ENCODE measurements at places on chromosomes 11 and 22.

GRCh38 chr11:61532134-61533038 lies 23.8 kb downstream of the LRRC10B start:
- DNase-seq, result peak; percentile 88

DNA sequence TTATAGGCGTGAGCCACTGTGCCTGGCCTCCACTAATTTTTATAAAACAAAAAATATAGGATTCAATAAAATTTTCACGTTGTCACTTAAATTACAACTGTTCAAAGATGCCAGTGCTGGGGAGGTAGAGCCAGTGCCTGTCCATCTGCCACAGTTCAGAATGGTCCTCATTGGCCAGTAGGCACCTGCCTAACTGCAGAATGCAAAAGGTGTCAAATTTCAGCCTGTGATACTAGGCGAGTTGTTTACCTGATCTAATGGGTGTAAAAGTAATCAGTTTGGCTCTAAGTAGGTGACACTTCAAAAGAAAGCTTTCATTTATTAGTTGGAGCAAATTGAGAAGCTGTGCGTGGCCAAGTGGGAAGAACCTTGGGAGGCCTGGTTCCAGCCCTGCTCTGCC lies 2.4 kb downstream of the SMARCB1 start:
- no peak for DNase-seq

GRCh38 chr11:66912911-66913310 lies 45.3 kb downstream of the PC start:
- DNase-seq, result no peak

DNA sequence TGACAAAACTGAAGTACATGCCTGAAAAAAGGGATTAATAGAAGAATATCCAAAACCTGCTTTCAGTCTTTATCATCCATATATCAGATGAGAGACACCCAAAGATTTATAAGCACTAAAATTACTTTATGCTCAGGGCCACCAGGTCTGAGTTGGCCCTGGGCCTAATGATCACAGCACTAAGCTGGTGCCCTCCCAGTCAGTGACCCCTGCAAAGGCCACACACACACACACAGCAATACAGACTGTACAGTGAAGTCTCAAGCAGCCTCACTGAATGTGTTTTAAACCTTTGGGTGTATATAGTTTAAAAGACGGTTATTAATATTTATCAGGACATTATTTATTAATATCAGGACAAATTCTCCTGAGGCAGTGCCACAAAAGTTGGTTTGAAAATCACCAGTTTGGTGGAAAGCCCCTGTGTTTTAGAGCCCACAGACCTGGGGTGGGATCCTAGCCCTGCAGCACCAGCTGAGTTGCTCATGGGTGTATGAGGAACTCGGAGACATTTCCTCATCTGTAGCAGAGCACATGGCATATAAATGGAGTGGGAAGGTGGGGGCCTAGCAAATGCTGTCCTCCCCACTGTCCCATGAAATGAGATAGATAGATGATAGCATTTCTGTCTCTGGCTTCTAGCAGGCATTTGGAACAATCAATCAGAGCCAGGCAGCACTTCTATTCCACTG lies 48.4 kb upstream of the HORMAD2 start:
- DNase-seq, result no peak

DNA sequence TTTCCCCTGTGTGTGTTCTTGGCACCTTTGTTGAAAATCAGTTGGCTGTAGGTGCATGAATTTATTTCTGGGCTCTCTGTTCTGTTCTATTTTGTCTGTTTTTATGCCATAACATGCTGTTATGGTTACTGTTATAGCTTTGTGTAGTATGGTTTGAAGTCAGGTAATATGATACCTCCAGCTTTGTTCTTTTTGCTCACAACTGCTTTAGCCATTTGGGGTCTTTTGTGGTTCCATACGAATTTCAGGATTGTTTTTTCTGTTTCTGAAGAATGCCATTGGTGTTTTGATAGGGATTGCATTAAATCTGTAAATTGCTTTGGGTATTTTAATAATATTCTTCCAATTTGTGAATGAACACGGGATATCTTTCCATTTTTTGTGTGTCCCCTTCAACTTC lies 4.7 kb downstream of the PEX26 start:
- DNase-seq, result no peak

DNA sequence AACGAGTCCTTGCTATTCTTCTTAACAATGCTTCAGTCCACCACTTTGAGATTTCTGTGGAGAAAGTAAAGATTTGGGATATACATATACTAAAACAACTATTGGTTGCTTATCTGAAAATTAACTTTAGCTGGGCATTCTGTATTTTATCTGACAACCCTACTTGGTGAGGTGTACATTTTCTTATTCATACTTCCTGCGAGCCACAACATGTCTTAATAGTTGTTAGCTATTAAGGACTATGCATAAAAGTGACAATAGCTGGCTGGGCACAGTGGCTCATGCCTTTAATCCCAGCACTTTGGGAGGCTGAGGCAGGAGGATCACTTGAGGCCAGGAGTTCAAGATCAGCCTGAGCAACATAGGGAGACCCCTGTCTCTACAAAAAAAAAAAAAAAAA lies 28.0 kb upstream of the TMA7B start:
- no peak for DNase-seq

DNA sequence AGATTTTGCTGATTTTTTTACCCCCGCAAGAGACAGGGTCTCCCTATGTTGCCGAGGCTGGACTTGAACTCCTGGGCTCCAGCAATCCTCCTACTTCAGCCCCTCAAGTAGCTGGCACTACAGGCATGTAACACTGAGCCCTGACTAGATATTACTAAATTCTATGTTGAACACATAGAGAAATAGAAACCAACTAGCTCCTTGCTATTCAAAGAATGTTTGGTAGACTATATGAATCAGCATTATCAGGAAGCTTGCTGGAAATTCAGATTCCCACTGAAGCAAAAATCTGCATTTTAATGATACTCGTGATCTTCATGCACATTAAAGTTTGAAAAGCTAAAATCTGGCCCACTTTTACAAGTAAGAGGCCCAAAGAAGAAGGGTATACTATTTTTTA lies 11.9 kb downstream of the TMEM41B start:
- DNase-seq, result no peak

DNA sequence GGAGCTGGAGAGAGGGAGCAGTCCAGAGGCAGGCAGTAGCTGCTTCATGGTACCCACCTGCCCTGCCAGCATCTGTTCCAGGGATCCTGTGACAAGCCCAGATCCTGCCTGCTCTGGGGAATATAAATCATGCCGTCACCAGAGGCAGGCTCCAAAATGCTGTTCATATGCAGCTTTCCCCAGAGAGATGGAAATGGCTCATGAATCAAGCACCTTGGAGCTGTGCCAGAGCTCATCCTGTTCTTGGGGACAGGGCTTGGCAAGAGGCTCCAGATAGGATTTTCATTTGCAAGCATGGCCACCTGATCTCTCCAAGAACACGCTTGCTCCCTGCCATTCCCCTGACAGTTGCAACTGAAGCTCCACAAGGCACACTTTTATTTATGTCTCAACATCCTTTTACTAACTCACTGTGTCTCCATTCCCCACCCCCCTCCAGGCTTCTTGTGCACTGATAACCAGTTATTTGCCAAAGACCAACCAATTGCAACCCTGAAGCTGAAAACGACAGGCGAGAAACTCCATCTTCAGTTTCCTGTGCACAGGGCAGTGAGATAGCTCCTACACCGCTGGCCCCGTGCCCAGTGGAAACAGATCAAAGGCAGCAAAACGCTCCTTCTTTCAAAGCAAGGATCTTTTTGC lies 115.8 kb upstream of the PITPNB start:
- no peak for DNase-seq

- DNase-seq, result no peak
These were observed 1.5 kb downstream of the CCDC90B start for GRCh38 chr11:83284501-83285150.

DNA sequence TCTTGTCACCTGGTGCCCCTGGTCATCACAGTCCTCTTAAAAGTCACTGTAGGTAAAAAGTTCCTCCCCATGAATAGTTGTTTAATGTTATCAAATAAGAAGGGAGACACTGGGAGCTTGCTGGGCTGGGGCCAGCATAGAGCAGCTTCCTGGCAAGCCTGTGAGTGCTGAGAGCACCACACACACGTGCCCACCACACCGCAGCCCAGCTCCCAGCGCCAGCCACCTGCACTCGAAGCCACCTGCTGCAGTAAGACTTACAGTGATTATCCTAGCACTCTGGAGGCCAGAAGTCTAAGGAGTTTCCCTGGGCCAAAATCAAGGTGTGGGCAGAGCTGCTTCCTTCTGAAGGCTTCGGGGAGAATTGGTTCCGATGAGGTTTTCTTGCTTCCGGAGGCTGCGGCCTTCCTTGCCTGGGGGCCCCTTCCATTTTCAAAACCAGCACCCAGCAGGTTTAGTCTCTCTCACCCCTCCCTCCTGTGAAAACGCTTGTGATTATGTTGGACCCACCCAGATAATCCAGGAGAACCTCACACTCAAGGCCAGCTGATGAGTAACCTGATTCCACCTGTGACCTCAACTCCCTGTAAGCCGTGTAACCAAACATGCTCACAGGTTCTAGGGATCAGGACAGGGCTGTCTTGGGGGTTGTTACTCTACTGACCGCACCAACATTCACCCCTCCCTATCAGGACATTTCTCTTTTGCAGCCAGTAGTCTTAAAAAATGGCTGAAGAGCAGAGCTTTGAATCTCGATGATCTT lies 687.2 kb downstream of the TBC1D22A start:
- peak; percentile 4 for DNase-seq

- DNase-seq, result no peak
These were observed 50.3 kb downstream of the CHRDL2 start for GRCh38 chr11:74680703-74681531.

DNA sequence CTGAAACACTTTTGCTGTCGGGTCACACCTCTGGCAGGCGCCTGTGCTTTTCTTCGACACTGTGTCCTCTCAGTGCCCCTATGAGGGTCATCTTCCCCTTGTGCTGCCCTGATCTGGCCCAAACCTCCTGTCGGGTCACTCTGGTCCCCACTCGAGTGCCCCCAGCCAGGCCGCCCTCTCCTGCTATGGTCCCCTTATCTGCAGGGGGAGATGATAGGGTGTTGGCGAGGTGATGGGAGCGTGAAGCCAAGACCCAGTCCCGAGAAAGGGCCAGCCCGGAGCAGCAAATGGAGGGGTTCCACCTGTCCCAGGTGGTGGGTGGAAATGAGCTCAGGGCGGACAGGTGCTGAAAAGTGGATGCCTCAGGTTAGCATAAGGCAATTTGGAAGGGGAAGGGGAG lies 9.7 kb downstream of the NADSYN1 start:
- DNase-seq, result no peak

Measured in GM13977 (cell line).